DMS 273 treated with DMSO at 0.1 percent for 48 hours (cell line): ENCODE measurements at places on chromosomes 1 and 21.

DNA sequence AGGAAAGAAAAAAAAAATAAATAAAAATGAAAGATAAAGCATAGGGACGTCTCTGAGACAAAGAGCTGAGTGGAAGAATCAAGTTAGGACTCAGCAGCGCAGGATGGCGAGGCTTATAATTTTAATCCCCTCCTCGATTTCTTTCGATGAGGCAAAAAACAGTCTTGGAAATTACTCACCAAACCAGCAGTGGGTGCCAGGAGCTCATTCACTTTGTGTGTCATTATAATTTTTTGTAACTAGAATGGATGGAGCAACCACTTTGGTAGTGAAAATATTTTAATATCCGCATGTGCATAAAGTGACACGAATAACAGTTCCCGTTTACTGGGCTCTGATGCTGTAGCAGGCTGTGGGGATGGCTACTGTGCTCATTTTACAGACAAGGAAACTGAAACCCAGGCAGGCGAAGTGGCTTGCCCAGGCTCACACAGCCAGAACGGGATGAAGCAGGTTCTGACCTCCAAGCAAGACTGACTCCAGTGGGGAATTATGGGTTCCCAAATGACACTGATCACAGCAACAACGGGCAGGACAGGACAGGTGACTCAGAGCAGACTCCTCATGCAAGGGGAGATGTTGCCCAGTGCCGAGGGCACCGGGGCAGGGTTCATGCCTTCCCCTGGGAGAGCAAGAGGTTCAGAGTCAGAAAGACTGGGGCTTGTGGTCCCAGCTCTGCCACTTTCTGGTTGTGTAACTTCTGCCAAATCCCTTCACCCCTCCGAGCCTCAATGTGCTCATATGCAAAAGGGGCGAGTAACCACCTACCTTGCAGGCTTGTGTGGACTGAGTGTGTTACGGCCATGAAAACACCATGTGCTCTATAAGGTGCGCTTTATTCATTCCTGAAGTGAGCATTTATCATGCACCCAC is 63.6 kb downstream of the RUNX3 start:
- no peak for DNase-seq

GRCh38 chr21:38165466-38166172 is 91.2 kb upstream of the KCNJ15 start:
- peak; percentile 71 for DNase-seq

- no peak for DNase-seq
Observed at GRCh38 chr21:27840262-27840661, 873.4 kb upstream of the ADAMTS5 start.

DNA sequence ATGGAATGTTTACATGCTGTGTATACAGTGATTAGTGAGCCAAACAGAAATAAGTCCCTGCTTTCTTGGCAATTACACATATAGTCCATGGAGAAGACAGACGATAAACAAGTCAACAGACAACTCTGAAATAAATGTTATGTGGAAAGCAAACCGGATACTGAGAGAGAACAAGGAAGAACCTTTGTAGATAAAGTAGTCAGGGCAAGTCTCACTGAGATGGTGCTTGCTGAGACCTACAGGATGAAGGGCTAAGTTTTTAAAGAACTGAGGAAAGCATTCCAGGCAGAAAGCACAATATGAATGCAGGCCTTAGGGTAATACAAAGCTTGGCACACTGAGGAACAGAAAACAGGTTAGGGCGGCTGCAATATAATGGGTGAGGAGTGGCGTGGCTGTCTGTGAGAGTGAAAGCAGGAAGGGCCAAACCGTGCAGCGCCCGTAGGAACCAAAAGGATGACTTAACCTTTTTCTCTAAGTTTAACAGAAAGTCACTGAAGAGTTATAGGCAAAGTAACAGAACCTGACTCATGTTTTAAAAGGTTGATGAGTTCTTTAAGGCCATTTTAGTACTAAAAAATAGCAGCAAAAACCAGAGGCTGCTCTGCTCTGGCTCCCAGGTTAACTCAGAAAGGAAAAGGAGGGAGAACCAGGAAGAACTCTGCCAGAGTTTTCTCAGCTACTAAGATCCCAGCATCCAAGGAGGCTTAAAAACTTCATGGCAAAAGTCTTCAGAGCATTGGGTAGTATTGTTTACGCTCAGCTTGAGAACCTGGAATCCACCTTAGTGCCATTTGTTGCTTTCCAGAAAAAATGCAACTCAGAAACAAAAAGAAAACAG is 8.7 kb upstream of the TTF2 start:
- DNase-seq = no peak

DNA sequence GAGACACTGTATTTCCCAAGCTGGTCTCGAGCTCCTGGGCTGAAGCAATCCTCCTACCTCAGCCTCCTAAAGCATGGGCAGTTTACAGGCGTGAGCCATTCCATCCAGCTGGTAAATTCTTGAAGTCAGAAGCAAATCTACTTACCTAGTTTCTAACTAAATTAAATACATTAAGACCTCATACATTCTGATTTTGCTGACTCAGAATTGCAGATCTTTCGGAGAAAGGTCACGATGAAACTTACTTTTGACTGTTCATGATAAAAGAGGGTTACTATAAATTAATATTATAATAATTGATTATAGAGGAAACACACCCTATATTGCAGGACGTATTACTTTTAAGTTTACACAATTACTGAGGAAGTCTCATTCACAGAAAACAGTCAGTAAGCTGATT is 132.3 kb downstream of the ZZZ3 start:
- no peak for DNase-seq

GRCh38 chr1:150843474-150843873 is 32.9 kb downstream of the ARNT start:
- DNase-seq = no peak

GRCh38 chr1:181918880-181919525 is 142.5 kb downstream of the ZNF648 start:
- no peak for DNase-seq

- no peak for DNase-seq
Observed at GRCh38 chr1:11178021-11179015, 10.8 kb upstream of the ANGPTL7 start.

DNA sequence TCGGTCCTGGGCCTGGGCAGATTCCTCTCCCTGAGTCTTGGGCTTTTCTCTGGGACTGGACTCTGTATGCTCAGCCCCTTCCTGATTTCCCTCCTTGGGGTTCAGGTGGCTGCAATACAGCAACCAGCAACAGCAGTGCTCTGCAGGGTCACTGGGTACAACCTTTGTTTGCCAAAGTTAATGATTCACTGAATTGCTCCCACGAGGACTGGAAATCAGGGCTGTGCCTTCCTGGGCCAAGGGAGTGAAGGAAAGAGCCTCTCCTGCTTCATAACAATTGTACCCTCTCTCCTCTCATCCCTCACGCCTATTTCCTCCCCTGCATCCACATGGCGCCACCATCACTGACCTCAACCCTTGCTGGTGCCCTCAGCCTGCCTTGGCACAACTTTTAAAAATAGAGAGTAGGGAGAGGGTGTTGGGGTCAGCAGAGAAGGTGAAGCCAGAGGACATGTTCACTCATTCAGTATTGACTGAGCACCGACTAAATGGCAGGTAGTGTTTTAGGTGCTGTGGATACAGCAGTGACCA is 52.8 kb upstream of the GOLT1A start:
- DNase-seq = no peak

GRCh38 chr1:171740987-171741871 is 636 bp downstream of the VAMP4 start:
- peak; percentile 20 for DNase-seq

GRCh38 chr1:32216566-32216965 is 5.6 kb downstream of the TMEM234 start:
- no peak for DNase-seq

DNA sequence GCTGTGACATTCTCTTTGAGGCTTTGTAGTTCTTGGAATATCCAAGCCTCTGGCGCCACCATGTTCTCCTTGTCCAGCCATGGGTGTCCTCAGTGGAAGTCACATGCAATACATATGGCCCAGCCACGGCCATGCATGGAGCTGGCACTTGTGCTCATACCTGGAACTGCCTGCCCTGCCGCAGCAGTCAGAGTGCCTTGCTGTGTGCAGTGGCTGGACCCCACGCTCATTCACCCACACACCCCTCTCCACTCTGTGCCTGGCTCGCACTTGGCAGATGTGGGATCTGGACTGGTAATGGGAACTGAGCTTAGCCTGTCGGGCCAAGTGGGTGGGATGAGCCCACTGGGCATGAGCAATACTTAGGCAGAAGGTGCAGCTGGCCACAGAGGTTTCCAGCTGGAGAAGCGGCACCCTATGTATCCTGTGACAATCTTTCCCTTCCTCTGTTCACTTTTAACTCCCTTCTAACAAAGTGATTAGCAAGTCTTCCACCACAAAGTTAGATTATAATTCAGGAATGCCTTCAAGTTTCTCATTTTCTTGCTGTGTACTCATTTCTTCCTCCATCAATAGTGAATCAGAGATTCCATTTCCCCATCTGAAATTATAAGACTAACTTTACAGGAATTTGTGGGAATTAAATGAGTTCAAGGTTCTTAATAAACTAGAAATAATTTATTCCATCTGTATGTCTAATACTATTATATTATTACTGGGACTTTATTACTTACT is 351.6 kb upstream of the NCAM2 start:
- no peak for DNase-seq

DNA sequence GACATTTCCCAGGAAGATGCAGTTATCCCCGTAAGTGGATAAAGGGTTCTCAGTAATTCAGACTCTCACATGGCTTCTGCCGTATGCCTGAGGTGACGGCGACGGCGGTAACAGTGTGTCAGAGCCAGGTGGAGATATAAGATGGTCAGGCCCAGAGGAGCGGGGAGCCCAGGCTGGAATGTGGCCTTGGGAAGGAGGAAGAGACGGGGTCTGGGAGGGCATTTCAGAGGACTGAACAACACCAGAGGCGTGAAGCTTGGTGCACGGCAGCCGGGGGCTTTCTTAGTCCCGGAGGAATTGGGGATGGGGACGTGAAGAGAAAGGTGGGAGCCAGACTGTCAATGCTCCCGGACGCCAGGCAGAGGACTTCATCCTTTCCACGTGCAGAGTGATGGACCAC is 1.0 kb downstream of the RER1 start:
- no peak for DNase-seq

GRCh38 chr1:109993885-109994284 is 9.3 kb downstream of the AHCYL1 start:
- DNase-seq = peak; percentile 49

DNA sequence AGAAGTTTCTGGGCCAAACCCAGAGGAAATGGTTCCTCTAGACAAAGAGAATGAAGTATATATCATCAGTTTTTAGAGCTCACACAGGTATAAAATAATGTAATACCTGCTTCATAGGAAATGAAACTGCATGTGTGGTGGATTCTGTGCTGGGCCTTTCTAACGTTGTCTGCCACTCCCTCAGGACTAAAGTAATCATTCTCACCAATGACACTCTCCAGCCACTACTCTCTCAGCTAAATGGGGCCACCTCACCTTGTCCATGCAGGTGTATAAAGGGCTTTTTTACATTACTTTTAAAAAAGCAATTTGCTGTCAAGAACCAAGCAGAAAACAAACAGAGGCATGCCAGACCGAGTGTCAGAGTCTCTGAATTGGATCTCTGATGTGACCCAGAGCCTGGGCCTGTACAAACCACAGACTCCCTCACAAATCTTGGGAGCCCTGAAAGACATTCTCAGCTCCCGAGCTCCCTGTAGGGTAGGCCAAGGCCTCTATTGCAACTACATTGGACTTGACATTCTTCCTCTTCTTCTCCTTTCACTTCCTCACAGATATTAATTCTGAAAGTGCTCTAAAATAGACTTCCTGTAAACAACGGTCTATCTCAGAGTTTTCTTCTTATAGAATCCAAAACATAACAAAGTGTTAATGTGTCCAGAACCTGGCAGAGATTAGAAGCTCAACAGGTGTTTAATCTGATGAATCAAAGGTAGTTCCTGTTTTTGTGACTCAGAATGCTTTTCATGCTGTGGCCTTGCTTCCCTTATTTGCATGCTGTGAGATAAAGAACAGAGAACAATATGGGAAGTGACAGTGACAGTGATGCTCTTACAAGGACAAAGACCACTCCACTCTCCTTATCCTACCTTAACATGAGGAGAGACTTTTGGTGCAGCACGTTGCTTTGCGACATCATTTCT is 8.6 kb downstream of the AIM2 start:
- no peak for DNase-seq

DNA sequence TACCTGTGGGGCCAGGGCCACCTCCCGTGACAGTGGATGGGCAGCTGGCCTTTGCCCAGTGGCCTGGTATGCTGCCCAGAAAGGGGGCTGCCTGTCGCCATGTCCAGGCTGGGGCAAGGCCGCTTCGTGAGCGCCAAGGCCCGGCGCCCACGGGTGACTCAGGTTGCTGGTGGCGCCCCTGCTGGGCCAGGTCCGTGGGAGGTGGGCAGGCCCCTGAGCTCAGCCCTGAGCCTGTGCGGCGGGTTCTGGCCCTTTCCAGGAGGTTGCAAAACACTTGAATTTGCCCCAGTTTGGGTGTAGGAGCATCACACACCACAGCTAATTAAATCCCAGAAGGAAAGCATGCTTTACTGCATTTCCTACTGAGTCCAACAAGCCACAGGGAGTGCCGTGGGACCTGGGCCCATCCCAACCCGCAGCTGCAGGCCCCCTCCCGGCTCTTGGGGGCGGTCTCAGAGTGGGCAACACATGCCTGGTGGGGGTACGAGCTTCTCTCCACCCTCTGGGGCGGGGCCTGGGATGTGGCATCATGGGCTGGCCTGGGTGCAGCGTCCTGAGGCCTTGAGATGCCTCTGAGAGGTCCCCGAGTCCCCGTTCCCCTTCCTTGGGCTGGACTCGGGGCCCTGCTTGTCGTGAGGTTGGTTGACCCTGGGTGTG is 159.8 kb downstream of the PEX14 start:
- DNase-seq = no peak

GRCh38 chr1:47438165-47439016 is 547 bp downstream of the FOXD2 start:
- no peak for DNase-seq

- no peak for DNase-seq
Observed at GRCh38 chr1:152473887-152474537, 36.6 kb upstream of the LCE5A start.

GRCh38 chr21:28742527-28742926 is 250.2 kb downstream of the LTN1 start:
- DNase-seq = no peak

DNA sequence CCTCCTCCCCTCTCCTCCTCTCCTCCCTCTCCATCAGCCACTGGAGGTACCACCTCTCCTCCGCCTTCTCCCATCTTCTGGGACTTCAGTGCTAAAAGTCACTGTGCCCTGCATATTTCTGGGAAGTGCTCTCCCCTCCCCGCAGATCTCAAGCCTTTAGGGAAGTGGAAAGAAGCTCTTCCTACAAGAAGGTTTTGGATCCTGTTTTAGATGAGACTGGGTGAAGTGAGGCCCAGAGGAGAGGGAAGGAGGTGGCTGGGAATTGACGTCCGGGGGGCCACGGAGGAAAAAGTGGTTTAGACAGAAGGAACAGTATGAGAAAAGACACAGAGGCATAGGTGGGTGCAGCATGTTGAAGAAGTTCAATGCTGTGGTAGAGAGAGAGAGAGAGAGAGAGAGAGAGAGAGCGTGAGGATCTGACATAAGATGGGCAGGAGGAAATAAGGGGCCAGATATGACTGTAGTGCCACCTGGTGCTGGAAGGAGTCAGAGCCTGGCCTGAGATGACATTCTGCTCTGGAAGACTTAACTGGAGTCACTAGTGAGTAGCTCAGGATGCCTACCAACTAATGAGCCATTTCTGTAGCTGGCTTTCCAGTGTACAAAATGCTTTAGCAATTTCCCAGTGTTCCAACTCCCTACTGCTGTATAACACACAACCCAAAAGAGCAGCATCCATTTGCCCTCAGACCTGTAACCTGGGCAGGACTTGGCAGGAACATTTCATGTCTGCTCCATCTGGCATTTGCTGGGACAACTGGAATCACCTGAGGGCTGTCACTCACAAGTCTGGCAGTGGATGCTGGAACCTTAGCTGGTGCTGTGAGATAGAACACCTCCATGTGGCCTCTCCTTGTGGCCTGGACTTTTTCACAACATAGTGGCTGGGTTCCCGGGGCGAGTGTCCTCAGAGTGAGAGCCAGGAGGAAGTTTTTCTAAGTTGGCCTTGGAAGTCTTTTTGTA is 16.6 kb upstream of the ZSCAN20 start:
- DNase-seq = peak; percentile 70
